ENCODE measurements at places on chromosomes 1 and 21. TPM values are rescaled to one million over a fixed set of nuclear protein-coding genes. Genes with fewer than 3 reads are reported as not detected.

The TRPM2 gene
- total RNA-seq, result not detected

The PLA2G2C gene
- total RNA-seq, result not detected

The AMIGO1 gene
- 1.0 TPM for total RNA-seq

The IGFN1 gene
- under 0.01 TPM for total RNA-seq

The RGL1 gene
- 19.4 TPM for total RNA-seq

The CD1E gene
- not detected for total RNA-seq

The HPCAL4 gene
- not detected for total RNA-seq

The FMOD gene
- 48.1 TPM for total RNA-seq
